Naive thymus-derived CD8-positive, alpha-beta T cell (primary cell): ENCODE measurements at places on chromosomes 2 and 18.

GRCh38 chr2:42297322-42297936, 63.6 kb downstream of the COX7A2L start:
- peak; percentile 60 for DNase-seq

- no peak for DNase-seq
Observed at GRCh38 chr2:164430166-164430783, 191.0 kb downstream of the GRB14 start.

- no peak for DNase-seq
Observed at GRCh38 chr18:69491576-69491975, 90.9 kb downstream of the DOK6 start.

DNA sequence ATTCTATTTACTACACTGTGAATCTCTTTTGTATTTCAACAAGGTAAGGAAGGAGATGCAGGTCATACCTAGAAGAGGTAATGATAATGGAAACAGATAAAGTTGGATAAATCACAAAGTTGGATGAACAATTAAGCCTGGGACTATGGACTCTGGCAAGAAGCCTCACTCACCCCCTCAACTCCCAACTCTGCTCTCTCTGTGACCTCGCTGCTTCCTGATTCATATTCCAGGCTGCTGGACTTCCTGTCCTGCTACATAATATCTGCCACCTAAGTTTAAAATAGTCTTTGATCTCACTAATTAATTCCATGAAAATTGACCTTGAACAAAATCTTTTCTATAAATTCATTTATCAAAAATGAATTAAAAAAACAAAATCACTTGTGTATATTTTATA, 215.3 kb downstream of the CALCRL start:
- DNase-seq, result no peak

DNA sequence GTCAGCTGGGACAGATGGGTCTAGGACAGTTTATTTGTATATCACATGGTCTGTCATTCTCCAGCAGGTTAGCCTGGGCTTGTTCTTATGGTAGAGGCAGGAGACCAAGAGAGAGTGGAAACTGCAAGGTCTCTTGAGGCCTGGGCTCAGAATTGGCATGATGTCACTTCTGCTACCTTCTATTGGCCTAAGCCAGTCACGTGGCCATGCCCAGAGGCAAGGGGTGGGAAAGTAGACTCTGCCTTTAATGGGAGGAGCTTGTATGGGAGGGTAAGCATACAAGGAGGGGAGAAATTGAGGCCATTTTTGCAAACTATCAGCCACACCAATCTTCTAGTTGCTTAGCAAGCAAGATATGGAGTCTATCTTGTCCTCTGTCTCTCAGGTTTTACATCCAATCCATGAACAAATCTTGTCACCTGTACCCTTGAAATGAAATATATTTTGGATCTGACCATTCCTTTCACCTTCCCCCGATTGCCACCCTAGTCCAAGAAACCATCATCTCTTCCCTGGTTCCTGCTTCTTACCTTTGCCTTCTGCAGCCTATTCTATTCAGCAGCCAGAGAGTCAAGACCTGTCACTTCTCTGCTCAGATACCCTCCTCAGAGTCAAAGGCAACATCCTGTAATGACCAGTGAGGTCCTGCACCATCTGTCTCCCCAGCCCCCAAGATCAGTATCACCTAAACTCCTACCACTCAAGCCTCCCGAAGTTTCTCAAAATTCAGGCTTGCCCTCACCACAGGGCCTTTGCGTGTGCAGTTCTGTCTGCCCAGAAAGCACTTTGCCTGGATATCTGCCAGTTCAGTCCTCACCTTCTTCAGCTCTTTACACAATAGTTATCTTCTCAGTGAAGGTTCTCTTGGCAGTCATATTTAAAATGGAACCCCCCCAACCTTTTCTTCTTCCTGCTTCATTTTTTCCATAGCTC, 240.0 kb downstream of the LOXHD1 start:
- no peak for DNase-seq

DNA sequence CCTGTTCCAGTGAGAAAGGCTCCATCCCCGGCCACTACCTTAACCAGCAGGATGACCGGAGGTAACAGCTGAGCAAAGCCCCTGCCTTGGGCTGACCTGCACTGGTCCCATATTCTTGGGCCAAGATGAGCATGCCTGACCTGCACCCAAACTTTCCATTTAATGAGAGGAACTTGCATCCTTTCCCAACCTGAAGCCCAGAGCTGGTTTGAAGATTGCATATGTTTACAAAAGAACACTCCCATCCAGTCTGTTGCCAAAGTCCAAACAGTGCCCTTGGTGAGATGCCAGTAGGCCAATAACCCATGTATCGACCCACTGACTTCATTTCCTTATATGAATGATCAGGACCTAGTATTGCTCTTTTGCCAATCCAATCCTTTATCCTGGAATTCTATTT, 5.5 kb upstream of the NPAS2 start:
- DNase-seq, result no peak

GRCh38 chr2:156399224-156399949, 36.8 kb upstream of the GPD2 start:
- DNase-seq, result no peak

DNA sequence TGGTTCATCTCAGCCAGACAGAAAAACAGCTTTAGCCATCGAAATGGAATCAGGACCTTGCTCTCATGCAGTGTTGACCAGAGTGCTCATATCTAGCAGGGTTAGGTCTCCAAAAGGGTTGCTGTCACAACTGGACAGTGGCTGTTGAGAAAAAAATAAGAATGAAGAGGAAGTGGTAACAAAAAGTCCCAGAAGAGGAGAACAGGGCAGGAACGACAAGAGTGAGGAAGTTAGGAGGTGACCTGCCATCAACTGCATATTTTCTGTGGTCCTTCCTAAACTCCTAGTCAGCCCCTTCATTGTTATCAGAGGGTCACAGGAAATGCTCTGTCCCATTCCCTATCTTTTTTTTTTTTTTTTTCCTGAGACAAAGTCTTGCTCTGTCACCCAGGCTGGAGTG, 188.1 kb upstream of the LINC00305 start:
- DNase-seq, result no peak

DNA sequence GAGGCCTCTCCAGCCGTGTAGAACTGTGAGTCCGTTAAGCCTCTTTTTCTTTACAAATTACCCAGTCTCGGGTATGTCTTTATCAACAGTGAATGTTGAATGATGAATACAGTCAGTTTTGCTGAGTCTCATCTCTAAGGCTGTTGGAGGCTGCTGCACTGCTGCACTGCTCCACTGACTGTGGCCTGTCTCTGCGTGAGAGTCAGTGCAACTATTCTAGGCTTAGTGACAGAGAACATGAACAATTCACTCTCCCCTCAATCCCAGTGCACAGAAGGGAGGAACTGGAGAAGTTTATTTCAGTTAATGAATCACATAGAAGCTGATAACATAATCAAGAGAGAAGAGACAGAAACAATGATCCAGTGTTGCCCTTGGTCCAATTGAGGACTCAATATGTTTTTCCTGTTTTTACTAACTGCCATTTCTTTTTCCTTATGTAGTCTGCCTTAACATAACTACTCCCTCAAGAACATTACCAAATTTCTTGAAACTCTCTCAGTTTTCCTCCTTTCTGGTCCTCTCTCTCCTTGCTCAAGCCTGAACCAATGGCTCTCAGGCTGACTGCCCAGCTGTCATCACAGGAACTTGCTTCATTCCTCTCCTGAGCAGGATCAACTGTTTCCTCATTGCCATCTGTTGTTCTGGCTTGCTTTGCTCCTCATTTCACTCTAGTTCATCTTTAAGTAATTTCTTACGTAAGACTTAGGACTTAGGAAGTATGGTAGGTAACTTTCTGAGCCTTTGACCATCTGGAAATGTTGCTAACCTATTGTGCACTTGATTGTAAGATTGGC, 483.2 kb downstream of the METTL4 start:
- DNase-seq, result no peak

- no peak for DNase-seq
Observed at GRCh38 chr2:196088203-196088602, 19.6 kb upstream of the DNAH7 start.

DNA sequence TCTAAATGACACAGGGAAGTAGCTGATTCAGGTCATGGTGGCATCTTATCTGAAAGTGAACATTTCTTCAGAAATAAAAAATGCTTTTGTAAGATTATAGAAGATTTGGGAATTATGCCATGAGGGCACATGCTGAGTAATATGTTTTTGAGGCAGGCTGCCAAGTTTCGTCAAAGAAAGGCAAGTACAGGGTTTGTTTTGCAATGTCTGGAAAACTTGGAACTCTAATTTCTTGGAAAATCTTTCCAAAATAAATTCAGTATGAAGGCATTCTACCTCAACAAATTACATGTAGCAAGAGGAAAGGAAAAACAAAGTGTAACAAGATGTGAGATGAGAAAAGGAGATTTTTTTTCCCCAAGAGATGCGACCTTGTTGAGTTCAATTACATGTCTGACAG, 167.7 kb downstream of the PLCL1 start:
- no peak for DNase-seq

DNA sequence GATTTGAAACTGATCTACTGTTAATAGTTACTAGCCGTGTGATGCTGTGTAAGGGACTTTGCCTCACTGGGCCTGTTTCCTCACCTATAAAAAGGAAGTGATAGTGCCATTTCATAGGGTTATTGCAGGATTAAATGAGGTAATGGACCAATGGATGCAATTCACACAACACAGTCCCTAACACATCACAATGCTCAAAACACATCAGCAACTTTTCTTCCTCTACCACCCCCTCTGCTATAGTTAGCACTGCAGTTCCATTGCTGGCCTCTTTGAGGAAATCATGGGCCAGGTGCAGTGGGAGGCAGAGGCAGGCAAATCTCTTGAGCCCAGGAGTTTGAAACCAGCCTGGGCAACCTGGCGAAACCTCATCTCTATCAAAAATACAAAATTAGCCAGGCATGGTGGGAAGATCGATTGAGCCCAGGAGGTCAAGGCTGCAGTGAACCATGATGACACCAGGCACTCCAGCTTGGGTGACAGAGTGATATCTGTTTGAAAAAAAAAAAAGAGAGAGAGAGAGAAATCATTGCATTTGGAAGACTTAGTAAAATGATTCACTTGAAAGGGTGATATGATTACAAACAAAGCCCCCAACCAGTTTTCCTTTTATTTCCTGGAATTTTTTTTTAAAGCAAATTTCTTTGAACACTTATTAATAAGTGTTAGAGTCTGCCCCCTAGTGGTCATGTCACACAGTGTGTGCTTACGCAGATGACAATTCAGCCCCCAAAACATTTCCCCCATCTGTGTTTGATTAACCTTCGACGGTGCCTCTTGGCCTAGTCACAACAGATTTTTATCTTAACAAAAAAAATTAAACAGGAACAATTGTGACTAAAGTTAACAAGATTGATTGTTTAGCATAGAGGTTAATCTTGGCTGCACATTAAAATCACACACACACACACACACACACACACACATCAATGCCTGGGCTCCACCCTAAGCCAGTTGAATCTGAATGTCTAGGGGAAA, 88.6 kb upstream of the BCL11A start:
- DNase-seq, result peak; percentile 28

- DNase-seq, result no peak
Observed at GRCh38 chr2:204019572-204020501, 83.3 kb downstream of the ICOS start.
